Activated naive CD4-positive, alpha-beta T cell treated with anti-CD3 and anti-CD28 coated beads for 36 hours (primary cell): ENCODE measurements at places on chromosomes 12 and 14. TPM values are rescaled to one million over a fixed set of nuclear protein-coding genes. Genes with fewer than 3 reads are reported as not detected.

The HOXC13 gene
- not detected for total RNA-seq

The SLC38A4 gene
- total RNA-seq = not detected

The CLEC1B gene
- total RNA-seq = not detected

The VSX2 gene
- total RNA-seq = not detected

The KRT80 gene
- total RNA-seq = not detected

The RNFT2 gene
- 15.8 TPM for total RNA-seq

The C12orf56 gene
- not detected for total RNA-seq

The TMEM263 gene
- total RNA-seq = 30.4 TPM

The SLC7A8 gene
- 1.1 TPM for total RNA-seq

The IRAK3 gene
- 0.38 TPM for total RNA-seq

The JKAMP gene
- 15.2 TPM for total RNA-seq
